ENCODE measurements at places on chromosomes 6 and 20.

DNA sequence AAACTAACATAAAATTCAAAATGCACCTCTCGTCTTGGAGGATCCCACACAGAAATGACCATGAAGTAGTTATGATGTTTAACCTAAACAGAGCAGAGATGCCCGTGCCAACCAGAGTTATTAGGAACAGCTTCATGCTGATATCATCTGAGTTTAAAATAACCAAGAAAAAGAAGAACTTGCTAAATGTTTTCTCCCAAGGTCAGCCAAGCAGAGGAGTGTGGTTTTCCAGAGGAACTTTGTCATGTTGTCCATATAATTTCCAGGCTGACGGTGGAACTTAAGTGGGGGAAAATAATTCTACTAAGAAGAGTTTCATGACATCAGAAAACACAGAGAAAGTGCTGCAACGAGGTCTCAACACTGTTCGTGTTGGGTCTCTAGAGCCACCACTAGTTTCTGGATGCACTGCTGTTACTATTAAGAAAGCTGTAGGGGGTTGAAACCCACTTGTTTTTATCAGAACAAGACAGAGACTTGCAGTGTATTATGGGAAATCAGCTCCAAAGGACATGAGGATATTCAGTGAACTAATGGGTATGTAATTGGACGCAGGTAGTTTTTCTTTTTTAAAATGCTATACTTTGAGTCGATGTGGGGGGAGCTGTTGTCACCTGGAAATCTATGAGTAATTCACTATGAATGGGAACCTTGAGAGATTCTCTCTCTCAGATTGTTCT, 5.2 kb downstream of the AGPAT4 start:
- DNase-seq, result no peak

DNA sequence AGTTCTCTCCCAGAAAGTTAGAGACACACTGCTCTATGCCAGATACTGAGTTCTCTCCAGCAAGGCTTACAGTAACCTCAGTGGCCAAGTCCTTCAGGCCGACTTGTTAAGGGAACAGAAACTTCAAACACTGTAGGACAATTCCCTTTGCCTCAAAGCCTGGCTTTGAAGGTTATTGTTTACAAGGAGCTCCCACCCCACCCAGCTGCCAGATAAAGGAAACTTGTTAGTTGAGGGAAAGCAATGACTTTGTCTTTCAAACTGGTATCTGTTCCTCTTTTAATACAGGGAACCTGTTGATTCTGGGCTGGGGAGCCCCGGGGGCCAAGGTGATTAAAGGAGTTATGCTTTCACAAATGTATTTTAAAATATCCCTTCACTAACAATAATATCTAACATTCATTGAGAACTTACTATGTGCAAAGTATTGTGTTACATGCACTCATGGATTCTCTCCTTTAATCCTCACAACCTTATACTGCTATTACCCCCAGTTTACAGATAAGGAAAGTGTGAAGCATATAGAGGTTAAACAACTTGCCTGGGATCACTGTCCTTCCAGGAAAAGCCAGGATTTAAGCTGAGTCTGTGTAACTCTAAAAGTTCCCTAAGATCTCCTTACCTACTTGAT, 27.6 kb upstream of the CDKN1A start:
- no peak for DNase-seq

- no peak for DNase-seq
Measured at GRCh38 chr20:12482661-12483060, 526.1 kb upstream of the SPTLC3 start.

- no peak for DNase-seq
Measured at GRCh38 chr6:148867862-148868261, 121.0 kb downstream of the UST start.

- DNase-seq, result no peak
Measured at GRCh38 chr6:111759836-111760785, 113.1 kb downstream of the FYN start.

- DNase-seq, result no peak
Measured at GRCh38 chr6:135209803-135210202, 28.7 kb downstream of the MYB start.

GRCh38 chr6:1621070-1621701, 11.5 kb downstream of the FOXC1 start:
- no peak for DNase-seq

GRCh38 chr6:26284537-26285142, 80.4 kb upstream of the BTN3A2 start:
- DNase-seq, result peak; percentile 53

DNA sequence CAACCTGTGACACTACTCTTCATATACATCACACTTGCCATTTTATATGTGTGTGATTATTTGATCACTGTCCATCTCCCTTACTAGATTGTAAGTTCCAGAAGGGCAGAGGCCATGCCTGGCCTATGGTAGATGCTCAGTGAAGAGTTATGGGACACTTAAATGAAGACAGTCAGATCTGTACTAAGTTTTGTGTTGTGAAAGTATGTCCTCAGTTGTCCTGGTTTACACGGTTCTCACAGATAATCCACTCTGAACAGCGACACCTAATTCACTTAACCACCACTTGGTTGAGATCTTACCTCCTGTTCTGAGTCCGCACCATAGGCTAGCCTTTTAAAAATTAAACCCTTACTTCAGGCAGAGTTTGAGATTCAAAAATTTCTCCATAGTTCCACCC, 434.1 kb upstream of the SOX4 start:
- no peak for DNase-seq

GRCh38 chr6:3615391-3616380, 135.8 kb downstream of the PXDC1 start:
- DNase-seq, result no peak

DNA sequence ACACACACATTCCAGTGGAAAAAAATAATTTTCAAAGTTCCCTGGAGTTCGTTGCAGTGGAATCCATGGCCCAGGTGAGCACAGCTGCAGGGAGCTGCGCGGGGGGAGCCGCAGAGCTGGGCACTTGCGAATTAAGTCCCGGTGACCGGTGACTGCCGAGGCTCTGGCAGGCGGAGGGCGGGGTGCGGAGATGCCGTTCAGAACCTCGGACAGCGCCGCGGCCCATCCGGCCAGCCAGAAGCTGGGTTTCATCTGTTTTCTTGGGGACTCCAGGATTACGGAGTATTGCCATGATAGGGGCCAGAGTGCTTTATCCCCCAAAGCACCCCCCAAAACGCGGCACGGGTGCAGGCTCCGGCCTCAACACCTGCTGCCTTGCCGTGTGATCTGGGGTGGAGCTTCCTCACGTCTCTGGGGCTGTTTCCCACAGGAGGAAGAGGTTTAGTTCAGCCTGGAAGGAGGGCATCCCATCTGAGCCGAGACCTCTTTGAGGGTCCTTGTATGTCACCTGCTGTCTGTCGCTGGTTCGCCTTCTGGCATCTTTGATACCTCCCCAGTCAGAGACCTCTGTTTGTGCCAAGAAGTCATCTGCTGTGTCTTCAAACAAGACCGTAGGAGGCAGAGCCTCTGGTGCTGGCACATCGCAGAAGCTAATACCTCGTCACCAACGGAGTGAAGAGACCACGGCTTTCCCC, 99.4 kb downstream of the YTHDF1 start:
- no peak for DNase-seq

- no peak for DNase-seq
Measured at GRCh38 chr6:125481056-125481455, 179.3 kb upstream of the HDDC2 start.

DNA sequence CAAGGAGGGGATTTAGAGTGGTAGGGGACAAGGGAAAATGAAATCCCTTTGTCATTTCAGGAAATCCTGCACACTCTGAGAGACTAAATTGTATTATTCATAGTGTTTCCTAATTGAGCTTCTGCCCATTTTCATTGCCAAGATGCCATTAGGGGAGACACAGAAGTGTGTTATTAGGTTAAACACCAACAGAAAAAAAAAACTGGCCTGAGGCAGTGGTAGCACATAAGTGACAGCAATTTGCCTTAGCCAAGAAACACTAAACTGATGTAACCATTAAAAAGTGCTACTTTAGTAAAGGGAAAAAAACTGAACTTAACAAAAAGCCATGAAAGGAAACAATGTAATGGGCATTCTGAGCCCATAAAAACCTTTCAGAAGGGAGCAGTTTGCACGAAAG, 270.5 kb upstream of the PLN start:
- DNase-seq, result no peak

DNA sequence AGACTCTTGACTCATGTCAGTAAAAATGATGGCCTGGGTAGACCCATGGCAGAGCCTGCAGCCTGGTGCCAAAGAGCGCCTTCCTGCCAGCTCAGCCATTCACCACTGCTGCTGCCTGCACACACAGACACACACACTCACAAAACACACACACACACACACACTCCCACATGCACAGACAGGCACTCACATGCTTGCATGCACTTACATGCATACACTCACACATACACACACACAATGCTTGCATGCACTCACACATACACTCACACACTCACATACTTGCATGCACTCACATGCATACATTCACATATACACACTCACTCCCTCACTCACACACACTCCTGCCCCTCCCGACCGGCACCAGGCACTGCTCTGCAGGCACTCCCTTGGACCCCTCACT, 18.0 kb upstream of the SYNDIG1 start:
- no peak for DNase-seq

DNA sequence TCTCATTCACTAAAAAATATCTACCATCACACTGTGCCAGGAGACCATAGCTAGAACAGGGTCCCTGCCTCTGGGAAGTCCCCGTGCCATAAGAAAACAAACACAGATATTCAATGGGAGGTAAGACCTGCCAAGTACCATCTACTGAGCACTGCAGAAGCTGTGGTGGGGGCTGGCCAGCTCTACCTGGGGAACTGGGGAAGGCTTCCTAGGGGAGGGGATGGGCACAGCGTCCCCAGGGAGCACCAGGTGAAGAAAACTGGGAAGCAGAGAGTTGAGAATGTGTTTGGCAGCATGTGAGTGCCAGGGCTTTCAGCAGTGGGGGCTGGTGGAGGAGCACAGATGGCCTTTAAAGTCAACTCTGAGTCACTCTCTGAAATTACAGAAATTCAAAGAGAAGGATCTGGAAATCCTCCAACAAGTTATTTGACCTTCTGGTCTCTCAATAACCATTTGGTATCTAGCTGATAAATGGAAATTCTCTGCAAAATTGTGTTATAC, 85.2 kb downstream of the SHLD1 start:
- no peak for DNase-seq

DNA sequence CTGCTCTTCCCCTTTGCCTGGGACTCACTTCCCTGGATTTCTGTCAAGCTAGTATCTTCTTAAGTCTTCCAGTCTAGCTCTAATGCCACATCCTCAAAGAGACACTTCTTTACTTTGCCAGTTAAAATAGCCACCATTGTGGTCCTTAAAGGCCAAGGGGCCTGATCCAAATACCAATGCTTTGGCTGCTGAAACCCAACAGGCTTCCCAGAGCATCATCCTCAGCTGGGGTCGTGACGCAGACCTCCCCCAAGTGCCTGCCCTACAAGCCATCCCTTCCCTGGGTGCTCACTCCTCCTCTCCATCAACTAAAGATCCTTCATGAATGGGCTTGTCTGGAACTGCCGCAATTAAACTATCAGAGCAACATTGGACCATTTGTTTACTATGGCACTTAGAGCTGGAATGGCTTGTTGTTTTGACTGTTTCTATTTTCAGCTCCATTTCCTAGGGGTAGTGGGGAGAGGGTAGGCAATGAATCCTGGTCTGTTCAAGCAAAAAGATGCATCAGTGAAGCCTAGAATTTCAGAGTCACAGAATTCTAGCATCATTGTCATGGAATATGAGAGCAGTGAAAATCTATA, 79.6 kb upstream of the SIRPA start:
- DNase-seq, result no peak

DNA sequence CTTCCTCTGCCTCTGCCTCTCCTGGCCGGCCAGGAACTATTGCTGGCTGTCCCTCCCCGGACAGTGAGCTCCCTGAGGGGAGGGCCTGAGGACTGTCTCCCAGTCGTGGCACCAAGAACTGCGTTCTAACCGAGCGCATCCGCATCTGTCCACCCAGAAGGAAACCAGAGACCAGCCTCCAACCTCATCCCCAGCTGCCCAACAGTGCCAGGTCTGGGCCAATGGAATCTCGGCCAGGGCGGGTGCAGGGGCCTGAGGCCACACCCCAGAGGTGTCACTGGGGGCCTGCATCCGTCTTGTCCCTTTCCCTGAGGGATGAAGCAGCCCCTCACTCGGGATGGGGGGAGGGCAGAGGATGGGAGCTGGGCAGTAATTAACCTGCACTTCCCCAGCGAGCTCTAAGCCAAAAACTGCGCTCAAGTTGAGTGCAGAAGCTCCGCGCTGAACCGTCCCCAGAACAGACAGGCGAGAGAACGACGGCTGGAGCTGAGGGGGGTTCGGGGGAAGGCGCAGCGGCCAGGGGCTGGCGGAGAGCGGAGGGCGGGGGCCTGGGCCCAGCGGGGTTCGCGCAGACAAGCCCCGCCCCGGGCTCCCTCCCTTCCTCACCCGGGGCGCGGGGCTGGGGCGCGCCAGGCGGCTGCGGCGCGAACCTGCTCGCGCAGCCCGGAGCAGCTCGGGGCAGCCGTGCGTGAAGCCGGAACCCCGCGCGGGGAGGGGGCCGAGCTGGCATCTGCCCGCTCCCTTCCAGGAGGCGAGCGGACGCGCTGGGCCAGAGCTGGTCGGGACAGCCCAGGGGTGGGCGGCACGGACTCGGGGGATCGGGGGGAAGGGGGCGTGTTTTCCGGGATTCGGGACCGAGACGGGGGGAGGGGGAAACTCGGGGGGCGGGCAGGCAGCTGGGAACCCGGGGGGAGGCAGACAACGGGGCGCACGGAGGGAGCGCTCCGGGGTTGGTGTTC, 1.4 kb downstream of the TFEB start:
- peak; percentile 78 for DNase-seq

GRCh38 chr6:100138346-100139022, 144.5 kb upstream of the MCHR2 start:
- DNase-seq, result no peak

- DNase-seq, result no peak
Measured at GRCh38 chr6:93784794-93785693, 365.7 kb upstream of the EPHA7 start.

- no peak for DNase-seq
Measured at GRCh38 chr6:67775333-67775732, 859.7 kb upstream of the ADGRB3 start.

DNA sequence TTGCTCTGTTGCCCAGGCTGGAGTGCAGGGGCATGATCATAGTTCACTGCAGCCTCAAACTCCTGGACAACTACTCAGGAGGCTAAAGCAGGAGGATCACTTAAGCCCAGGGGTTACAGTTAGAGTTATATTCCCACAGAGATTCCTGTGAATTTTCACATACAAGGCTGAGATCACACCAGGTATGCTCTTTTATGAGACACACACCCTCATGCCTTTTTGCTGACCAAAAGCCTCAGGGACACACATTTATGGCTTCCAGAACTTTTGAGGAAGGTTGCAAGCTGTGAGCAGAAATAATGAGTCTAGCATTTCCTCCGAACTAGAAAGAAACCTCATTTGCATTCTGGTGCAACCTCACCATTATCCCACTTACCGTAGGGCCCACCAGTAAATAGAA, 370.5 kb upstream of the ARID1B start:
- no peak for DNase-seq

- no peak for DNase-seq
Measured at GRCh38 chr6:107989166-107990094, 31.4 kb upstream of the SEC63 start.
